ENCODE measurements at places on chromosomes 16 and 17. TPM values are rescaled to one million over a fixed set of nuclear protein-coding genes. Genes with fewer than 3 reads are reported as not detected.
A peak's percentile ranks its signal among the peaks of the same experiment; 100 is the strongest.

GRCh38 chr16:8861563-8862308 lies 7.1 kb downstream of the CARHSP1 start:
- DNase-seq: no peak

GRCh38 chr17:16911141-16911937 lies 60.6 kb downstream of the TNFRSF13B start:
- DNase-seq: peak; percentile 72

GRCh38 chr17:80791758-80792284 lies 199.8 kb upstream of the CHMP6 start:
- no peak for DNase-seq

- DNase-seq: no peak
These were observed 12.8 kb downstream of the CARHSP1 start for GRCh38 chr16:8855972-8856371.

DNA sequence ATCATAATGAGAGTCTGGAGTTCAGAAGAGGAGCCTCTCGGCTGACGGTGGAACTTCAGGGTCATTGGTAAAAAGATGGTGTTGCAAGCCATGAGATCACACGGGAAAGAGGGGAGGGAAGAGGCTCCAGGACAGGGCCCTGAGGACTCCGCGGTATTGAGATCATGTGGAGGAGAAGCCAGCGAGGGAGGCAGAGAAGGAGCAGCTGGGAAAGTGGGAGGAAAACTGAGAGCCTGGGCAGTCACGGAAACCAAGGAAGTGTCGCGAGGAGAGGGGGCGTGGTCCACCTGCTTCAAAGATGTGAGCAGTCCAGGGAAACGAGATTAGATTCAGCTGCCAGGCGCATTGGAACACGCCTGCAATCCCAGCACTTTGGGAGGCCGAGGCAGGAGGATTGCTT lies 27.7 kb upstream of the SBK1 start:
- DNase-seq: no peak

GRCh38 chr17:34579979-34580684 lies 750 bp downstream of the TMEM132E start:
- peak; percentile 59 for DNase-seq

Gene CCNF
- polyA plus RNA-seq: 4.8 TPM

Gene LPO
- 0.08 TPM for polyA plus RNA-seq

DNA sequence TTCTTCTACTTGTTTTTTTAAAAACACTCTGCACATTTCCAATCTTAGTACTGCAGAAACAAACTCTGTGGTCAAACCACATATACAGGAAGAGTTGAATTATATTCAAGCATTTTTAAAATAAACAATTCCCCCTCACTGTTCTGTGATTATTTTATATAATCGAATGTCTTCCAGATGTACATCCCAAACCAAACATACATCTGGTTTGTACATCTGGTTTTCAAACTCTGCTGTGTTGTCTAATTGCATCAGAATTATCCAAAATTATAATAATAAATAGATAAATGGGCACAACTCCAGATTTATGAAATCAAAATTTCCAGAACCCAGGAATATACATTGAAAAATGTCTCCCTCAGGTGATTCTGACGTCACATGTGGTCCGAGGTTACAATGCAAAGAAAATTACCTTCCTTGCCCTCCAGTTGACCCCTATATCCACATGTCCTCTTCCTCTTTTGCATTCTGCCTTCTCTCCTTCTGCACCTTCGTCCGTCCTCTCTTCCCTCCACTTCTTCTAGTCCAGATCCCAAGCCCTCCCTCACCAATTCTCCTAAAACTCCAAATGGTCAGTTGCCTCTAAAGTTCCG lies 13.3 kb upstream of the CCDC144A start:
- no peak for DNase-seq

- DNase-seq: no peak
These were observed 356.2 kb downstream of the SEC14L1 start for GRCh38 chr17:77496831-77497577.

GRCh38 chr16:53611179-53611696 lies 92.4 kb downstream of the RPGRIP1L start:
- DNase-seq: no peak

GRCh38 chr17:21287703-21288449 lies 3.4 kb downstream of the MAP2K3 start:
- DNase-seq: peak; percentile 86

- DNase-seq: no peak
These were observed 2.9 kb upstream of the NAGS start for GRCh38 chr17:44001461-44001920.

DNA sequence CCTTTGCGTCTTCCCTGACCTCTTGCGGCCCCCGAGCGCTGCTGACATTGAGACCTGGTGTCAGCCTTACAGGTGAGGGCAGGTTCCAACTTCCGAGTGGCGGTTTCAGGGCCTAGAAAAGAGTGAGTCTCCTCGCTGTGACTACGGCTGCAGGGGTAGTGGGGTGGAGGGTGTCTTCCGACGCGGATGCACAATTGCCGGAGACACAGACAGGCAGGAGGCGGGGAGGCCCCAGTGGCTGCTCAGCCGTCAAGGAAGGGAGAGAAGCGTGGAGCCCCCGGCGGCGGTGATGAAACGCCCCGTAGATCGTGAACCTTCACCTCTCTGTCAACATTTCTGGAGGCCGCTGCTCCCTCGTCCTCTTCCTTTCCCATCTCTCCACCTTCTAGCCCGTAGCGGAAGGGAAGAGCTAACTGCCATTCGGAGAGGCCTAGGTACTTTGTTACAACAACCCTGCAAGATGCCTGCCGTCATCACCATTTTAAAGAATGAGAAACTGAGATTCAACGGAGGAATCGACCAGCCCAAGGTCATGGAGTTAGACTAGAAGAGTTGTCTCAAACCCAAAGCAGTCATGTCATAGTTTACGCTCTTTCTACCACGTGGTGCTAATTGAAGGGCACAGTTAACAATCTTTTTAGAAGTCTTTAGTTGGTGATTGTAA lies 485 bp downstream of the DNAJA3 start:
- DNase-seq: no peak

DNA sequence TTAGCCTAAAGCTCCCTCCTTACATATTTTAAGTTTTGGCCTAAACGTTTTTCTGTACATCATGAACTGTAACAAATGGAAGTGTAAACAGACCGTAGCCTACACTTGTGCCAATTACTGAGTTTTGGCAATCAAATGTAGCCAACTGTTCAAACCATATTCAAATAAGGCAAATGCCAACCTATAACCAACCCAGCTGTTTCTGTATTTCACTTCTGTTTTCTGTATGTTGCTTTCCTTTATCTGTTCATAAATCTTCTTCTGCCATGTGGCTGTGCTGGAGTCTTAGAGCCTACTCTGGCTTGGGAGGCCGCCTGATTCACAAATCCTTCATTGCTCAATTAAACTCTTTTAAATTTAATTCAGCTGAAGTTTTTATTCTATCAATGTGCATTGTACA lies 6.9 kb upstream of the C16orf78 start:
- DNase-seq: peak; percentile 22

DNA sequence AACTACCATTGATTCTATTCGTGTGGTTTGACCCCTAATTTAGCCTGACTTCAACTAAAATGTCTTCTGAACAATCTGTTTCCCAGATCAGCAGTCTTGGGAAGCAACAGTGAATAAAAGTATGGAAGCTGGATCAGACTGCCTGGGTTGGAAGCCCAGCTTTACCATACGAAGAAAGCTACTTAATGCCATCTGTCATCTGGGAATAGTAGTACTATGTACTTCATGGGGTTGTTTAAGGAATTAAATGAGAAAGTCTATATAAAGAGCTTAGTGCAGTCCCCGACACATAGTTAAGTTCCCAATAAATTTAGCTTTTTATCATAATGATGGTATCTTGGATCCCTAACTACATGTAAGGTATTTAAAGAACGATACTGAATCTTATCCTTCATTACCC lies 151.5 kb upstream of the ERCC4 start:
- DNase-seq: no peak

Gene VAC14
- polyA plus RNA-seq: 21.2 TPM

GRCh38 chr16:28108590-28109247 lies 45.2 kb upstream of the GSG1L start:
- DNase-seq: no peak

GRCh38 chr16:82715833-82716232 lies 89.1 kb downstream of the CDH13 start:
- DNase-seq: no peak

- DNase-seq: no peak
These were observed 45.8 kb downstream of the RND2 start for GRCh38 chr17:43070872-43071271.

Gene ZFPM1
- polyA plus RNA-seq: 1.6 TPM

Gene TMEM235
- polyA plus RNA-seq: 0.14 TPM

Gene KCNJ18
- not detected for polyA plus RNA-seq

- no peak for DNase-seq
These were observed 35.6 kb downstream of the TUBD1 start for GRCh38 chr17:59856859-59857794.

GRCh38 chr17:18262641-18263040 lies 2.2 kb downstream of the MIEF2 start:
- DNase-seq: no peak

DNA sequence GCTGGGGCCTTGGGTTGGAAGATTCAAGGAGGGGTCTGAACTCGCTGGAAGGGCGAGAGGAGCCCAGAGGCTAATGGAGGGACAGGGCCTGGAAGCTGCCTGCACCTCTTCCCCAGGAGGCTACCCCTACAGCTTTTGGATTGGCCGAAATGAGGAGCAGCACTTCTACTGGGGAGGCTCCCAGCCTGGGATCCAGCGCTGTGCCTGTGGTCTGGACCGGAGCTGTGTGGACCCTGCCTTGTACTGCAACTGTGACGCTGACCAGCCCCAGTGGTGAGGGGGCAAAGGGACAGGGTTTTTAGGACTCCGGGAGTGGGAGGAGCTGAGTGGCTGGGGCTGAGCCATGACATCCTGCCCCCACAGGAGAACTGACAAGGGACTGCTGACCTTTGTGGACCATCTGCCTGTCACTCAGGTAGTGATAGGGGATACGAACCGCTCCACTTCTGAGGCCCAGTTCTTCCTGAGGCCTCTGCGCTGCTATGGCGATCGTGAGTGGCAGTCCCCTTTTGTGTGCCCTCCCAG lies 8.8 kb downstream of the CNTNAP1 start:
- no peak for DNase-seq

DNA sequence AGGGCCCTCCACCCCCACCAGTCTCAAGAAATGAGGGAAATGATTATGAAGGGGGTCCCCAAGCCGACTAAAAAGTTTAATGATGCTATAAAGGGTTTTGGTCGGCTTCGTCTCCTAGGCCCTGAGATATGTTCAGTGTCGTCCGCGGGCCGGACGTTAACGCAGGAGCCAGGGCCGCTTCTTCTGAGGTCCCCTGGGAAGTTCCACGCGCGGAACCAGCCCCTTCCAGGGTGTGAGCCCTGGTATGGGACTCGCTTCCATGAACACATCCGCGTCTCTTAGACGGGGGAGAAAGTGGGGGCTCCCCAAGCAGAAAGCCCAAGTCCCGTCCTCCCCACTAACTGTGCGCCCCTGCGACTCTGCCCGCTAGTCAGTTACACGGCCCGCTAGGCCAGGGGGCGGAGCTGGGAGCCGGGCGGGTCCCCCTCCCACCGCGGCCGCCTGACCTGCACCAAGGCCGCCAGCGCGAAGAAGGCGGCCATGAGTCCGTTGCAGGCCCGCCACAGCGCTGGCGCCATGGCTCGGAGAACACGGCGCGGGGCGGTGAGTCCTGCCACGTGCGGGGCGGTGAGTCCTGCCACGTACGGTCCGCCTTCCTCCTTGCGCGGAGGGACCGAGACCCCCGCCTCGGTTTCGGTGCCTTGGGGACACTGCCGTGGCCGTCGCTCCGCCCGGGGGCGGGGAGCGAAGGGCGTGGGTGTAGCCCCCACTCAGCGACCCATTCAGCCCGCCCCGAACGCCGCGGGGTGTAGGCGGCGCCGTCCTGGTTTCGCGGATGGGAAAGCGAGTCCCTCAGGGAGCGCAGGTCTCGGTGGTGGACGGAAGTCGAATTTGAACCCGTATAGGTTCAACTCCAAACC lies at the start of gene TMEM220:
TSS of gene TMEM220 (minus strand) at position 690 of the 860 bp plus-strand sequence. CDS start at position 518, 172 bp downstream.
- peak; percentile 74 for DNase-seq

- no peak for DNase-seq
These were observed 83.5 kb upstream of the IRX5 start for GRCh38 chr16:54847207-54847606.

- no peak for DNase-seq
These were observed 22.6 kb downstream of the PRPSAP1 start for GRCh38 chr17:76331083-76331482.

Gene B9D1
- polyA plus RNA-seq: 9.4 TPM

DNA sequence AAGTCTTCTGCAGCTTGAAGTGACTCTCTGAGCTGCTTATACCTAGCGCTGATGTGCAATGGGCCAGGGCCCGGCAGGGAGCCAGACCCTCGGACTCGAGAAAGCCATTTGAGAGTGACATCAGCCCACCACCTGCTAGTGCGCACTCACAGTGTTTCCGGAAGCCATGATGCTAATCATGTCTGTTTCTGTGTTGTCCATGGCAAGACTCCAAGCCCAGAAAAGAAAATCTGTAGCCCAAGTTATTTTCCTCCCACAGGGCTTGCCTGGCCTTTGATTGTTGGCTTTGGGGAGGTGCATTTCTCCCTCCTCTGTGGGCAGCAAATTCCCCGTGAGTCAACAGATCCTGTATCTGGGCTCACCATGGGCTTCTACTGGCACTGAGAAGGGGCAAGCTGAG lies 1.8 kb upstream of the CDRT4 start:
- DNase-seq: no peak

- DNase-seq: peak; percentile 40
These were observed 16.6 kb downstream of the GPR179 start for GRCh38 chr17:38326996-38327792.

Gene OTOP2
- polyA plus RNA-seq: not detected

DNA sequence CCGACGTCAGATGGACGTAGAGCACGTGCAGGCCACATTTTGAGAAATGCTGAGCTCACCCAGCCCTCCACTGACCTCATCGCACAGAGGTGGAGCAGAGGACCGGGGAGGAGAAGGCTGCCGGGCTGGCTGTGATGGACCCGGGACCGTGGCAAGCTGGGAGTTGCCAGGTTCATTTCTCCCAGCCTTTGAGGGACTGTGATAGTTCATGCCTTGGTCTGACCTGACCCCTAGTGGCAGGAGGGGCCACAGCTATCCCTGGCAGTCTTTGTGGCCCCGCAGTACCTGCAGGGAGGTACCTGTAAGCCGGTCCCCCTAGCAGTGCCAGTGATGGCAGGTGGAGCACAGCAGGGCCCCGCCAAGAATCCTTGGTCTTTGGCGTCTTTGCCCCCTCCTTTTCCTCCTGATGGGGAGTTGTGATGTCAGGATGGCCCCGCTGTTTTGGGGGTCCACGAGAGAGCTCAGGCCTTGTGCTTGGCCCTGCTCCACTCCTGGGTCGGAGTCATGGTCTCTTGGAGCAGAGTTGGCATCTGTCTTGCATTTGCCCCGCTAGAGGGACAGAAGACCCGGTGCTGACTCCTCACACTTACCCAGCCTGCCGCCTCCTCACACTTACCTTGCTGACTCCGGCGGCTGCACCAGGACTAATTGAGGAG lies 50.4 kb downstream of the OR1D5 start:
- DNase-seq: peak; percentile 55

Gene KRTAP3-1
- polyA plus RNA-seq: not detected

DNA sequence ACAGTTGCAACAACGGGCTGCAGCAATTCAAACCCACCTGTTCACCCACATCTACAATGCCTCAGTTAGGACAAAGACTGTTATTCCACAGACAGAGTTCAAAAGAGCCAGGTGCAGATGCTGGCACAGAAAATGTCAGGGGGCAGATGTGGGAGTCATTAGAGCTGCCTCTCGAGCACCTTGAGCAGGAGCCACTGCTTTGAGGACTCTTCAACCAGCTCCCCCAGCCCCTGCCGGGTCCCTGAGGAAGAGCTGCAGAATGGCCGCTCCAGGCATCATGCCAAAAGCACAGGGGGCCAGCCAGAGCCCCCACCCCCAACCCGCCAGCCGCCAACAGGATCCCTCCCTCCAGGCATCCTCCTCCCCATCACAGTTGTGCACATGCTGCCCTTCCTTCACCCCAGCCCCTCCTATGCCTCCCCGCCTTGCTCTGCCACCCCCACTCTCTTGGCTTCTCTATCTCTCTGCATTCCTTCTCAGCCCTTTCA lies 20.8 kb downstream of the C17orf67 start:
- DNase-seq: no peak
